ENCODE measurements at places on chromosomes 12 and 14.

DNA sequence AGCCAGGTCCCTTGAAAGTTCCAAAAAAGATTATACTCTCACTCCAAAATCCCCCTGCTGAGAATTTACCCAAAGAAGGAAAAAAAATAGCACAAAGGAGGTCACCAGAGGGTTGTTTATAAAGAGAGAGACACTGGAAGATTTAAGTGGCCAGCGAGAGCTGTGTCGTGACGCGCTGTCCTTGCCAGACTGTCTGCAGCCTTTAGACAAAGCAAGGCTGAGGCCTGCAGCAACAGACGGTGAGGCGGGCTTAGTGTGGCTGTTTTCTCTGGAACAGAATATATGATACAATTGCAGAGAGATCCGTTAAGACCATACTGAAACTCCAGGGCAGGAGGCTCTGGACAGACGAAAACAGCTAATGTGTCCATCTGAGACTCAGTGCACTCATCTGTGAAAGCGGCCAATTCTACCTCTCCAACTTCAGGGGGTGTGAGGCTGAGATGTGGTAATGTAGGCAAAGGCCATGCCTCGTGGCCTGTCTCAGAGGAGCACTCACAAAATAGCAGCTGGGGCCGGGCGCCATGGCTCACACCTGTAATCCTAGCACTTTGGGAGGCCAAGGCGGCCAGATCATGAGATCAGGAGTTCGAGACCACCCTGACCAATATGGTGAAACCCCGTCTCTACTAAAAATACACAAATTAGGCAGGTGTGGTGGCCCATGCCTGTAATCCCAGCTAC lies 36.2 kb downstream of the ANAPC7 start:
- DNase-seq: no peak

GRCh38 chr14:61203081-61203753 lies 77.9 kb downstream of the TMEM30B start:
- no peak for DNase-seq

DNA sequence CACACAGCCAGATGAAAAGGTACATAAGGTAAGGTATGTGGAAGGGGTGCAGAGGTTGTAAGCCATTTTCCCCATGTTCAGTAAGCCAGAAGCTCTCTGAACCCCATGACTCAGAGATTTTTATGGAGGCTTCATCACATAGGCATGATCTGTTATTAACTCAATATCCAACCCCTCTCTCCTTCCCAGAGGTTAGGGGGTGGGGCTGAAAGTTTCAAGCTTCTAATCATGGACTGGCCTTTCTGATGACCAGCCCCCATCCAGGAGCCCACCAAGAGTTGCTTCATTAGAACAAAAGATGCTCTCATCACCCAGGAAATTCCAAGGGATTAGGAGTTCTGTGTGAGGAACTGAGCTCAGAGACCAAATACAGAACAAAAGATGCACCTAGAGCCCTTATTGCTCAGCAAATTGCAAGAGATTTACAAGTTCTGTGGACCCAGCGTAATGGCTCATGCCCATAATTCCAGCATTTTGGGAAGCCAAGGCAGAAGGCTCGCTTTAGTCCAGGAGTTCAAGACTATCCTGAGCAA lies 103.2 kb upstream of the DAAM1 start:
- no peak for DNase-seq

- DNase-seq: peak; percentile 66
Measured at GRCh38 chr12:53989227-53990113, 4.5 kb downstream of the HOXC10 start.

GRCh38 chr14:100790502-100791347 lies 35.2 kb upstream of the MEG3 start:
- no peak for DNase-seq

DNA sequence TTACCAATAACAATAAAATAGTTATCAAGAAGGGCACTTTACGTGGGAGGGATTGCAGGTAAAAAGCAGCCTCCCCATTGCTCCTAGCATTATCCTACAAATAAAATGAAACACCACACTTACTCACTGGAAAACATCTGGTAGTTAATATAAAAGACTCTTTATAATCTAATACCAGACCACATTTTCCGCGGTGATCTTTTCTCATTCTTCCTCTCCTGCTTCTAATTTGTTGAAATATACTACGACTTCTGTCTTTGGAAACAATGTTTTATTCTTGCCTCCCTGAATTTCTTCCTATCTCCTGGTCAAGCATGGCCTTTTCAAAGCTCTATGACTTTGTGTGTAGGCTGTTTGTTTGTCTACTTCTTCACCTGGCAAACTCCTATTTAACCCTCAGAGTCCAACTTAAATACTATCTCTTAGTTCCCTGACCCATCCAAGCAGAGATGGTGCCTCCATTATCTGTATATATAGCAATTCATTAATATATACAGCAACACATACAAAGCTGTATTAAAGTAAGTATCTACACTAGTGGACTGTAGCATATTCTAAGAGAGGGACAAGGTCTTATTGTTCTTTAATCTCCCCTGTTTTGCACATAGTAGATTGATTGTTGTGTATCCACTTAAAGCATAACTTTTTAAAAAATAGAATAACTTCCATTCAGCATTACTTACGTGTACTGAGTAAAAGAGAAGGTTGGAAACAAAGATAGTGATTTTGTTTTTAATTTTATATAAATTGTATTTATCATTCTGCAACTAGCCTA lies 228.3 kb downstream of the CEP128 start:
- DNase-seq: no peak

- DNase-seq: no peak
Measured at GRCh38 chr12:15774819-15775218, 14.4 kb downstream of the EPS8 start.
